ENCODE measurements at places on chromosomes 12 and 14.

DNA sequence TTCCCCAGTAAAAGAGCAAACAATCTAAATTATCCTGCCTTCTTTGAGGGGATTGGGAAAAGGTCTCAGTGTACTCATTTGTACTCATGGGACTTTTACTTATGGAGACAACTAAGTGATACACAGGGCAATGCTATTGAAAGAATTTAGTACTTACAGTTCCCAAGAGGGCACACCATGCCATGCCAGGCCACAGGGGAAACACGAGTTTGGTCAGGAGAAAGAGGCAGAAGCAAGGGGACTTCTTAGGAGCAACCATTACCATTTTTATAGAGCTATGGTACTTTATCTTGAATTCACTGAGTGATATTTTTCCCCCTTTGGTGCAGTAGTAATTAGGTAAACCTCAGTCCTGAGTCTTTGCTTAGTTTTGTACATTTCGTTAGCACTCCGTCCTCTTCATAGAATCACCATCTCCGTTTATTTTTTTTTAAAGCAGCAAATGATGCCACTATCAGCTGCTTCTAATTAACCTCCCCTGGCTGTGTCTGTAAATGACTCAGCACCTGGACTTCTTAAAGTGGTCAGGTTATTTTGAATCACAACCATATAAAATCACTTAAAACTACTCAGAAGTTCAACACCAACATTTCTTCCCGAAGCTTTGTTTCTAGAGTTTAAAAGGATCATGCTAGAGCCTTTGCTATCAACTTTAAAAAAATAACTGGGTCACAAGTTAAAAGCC lies 5.9 kb upstream of the WASHC3 start:
- no peak for DNase-seq

- DNase-seq: peak; percentile 31
These were observed 1.2 kb downstream of the PRMT8 start for GRCh38 chr12:3491938-3492792.

DNA sequence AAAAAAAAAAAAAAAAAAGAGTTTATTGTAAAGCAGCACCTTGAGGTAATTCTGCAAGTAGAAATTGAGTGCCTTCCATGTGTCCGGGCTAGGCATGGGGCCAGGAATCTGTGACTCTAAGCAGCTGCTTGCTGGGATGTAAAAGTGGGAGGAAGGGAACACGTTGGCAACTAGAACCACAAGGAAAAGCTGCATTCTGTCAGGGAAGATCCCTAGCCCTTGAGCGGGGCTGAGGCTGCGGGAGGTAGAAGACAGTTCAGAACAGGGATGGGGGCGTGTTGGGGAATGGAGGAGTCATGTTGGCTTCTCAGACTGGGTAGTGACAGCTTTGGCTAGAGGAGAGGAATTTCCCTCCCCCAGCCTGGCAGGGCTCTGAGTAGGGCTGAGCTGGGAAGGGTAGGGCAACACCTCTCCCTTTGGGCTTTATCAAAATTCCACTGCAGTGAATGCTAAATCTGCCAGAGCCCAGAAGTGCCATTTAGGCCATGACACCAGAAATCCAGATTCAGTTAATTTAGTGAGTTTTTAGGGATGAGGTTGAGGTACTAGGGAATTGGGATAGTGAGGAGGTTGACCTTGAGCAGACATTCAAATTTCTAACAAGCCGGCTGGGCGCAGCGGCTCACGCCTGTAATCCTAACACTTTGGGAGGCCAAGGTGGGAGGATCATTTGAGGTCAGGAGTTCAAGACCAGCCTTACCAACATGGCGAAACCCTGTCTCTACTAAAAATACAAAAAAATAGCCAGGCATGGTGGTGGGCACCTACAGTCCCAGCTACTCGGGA lies 3.4 kb upstream of the TRAFD1 start:
- no peak for DNase-seq

DNA sequence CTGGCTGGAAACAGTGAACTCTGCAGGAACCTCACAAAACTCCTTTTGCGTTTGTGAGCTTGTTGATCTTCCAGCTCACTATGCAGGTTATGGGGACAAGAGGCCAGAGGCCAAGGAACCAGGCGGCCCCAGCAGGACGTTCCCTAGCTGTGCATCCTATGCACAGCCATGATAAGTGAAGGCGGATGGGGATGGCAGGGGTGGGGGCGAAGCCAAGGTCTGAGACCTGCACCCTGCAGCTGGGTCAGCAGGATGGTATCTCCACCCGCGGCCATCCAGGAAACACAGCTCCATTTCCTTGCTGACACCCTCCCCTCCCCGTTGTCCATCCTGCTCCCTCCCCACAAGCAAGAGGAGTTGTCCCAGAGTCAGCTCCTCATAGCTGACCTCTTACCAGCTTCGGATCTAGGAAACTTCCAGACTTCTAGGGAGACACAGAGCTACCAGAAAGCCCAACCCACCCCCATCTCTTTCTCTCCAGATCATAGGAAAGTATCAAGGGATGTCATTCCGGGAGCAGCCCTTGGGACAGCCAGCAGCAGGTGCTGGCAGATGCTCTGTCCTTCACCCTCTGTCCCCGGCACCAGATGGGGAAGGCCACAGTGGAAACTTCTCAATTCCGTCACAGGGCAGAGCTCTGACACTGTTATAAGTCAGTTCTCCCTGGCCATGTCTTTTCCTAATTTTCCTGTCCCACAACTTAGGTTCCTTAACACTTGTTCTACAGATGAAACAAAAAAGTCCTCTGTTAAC lies 9.4 kb downstream of the ZBTB39 start:
- DNase-seq: no peak

- DNase-seq: no peak
These were observed 96.8 kb downstream of the SRGAP1 start for GRCh38 chr12:63941166-63941800.

- DNase-seq: no peak
These were observed 166.0 kb downstream of the SLC38A4 start for GRCh38 chr12:46659824-46660223.

GRCh38 chr12:120529641-120530417 lies 871 bp upstream of the COQ5 start:
- no peak for DNase-seq

GRCh38 chr12:95623554-95624170 lies 72.4 kb upstream of the USP44 start:
- no peak for DNase-seq

DNA sequence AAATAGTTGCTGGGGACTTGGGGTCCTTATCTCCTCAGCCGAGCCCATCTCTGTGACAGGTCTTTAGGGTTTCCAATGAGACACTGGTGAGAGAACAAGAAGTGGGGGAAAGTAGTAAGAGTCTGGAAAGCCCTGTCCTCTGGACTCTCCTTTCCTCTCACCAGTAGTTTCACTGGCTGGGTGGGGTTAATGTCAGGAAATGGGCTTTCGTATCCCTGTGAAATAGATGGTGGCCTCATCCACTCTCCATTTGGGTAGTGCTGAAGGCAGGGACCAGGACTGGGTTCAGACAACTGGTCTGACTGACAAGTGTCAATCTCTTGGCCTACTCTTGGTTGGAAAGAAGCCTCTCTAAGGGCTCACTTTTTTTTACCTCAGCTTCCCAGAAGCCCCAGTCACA lies 7.5 kb downstream of the ZNF385A start:
- no peak for DNase-seq

- no peak for DNase-seq
These were observed 241.0 kb upstream of the ATP2B1 start for GRCh38 chr12:89949457-89950195.

- DNase-seq: no peak
These were observed 377.0 kb downstream of the NPAS3 start for GRCh38 chr14:33315721-33316120.

GRCh38 chr12:94585626-94586025 lies 64.7 kb downstream of the TMCC3 start:
- DNase-seq: no peak

- DNase-seq: no peak
These were observed 72.2 kb downstream of the BRMS1L start for GRCh38 chr14:35898217-35898775.

GRCh38 chr14:89866458-89866857 lies 88.1 kb downstream of the EFCAB11 start:
- DNase-seq: no peak

DNA sequence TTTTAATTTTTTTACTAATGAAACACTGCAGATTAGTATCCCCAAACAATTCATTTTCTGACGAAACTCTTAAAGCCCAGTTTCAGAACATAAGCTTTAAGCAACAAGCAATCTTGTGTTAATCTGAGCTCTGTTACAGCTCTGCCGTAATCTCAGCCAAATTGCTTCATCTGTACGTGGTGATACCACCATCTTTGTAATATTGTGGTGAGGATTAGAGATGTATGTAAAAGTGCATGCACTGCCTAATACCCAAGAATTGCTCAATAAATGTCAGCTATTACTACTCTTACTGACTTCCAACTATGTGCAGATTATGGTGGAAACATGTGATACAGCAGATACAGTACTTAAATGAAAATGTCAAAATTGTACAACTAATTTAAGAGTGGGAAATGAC lies 1.8 kb downstream of the AKAP5 start:
- no peak for DNase-seq

DNA sequence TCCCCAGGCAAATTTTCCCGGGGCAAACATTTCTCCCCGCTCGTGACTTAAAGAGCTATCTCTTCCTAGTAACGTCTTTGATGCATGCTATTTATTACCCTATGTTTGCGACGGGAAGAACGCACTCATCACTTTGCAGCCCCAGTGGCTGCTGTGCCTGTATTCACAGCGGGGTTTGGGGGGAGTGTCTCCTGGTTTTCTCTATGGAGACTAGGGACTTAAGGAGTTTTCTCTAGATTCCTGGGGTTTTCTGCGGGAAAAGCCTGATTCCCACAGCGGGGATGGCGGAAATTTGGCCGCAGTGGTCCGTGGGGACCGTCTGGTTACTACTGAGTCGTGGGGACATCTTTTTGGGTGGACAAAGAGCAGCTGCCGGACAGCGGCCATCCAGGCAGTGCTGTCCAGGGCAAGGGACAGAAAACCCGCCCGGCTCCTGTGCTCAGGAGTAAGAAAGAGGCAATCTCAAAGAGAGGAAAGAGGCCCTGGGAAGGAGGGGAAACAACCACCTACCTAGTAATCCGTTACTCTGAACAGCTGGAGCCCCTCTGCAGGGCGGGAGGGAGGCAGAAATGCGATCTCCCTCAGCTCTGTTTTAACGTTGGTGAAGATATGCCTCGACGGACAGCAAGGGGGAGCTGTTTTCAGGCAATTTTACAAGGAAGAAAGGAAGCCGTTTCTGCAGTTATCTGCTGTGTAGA lies 771 bp upstream of the AVPR1A start:
- no peak for DNase-seq

- DNase-seq: no peak
These were observed 42.2 kb downstream of the CDKL1 start for GRCh38 chr14:50354527-50354926.

DNA sequence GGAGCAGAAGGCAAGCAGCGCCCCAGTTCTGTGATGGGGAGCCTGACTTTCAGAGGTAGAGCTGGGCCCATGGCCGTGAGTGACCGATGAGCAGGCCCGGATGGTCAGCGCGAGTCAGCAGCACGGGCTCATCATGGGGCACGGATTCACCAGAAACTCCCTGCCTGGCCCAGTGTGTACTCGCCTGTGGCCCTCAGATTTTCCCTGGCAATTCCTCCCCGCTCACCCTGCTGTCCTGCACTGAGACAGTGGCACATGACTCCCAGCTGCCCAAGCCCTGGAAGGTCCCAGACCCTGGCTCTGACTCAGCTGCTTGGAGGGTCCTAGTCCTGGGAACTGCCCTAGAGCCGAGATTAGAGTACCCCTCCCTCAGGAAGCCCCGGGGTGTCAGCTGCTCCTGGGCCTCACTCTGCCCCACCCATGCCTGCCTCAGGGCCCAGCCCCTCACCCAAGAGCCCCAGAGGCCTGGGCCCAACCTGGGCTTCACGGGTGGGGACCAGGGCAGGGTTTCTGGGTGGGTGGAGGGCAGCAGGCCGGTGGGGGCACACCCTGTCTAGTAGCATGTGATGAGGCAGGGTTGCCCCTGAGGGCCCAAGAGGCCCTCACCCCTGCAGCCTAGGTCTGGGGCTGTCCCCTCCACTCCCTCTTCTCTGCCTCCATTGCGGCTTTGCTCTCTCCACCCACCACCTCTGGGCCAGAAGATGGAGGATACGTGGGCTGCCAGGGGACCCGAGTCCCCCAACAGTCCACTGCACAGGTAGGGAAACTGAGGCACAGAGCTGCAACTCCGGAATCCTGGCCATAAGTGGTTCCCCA lies 8.4 kb downstream of the TRMT61A start:
- no peak for DNase-seq

- no peak for DNase-seq
These were observed 23.4 kb upstream of the IPO8 start for GRCh38 chr12:30719060-30719459.

DNA sequence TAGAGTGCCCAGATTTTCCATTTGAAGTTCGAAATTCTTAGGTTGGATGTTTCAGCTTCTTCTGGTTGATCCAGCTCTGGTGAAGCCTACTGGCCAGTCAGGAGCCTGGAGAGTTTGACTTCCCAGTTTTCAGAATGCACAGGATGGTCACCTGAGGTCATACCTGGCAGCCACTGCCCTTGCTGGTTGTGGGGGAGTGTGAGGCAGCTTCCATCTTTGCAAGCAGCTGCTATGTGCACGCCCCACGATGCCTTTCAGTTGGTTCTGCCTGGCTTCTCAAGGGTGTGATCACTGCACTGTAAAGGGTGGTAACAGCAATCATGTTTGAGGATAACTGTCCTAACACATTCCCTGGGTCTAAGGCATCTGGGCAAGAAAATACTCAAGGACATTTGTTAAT lies 15.4 kb downstream of the CCDC92 start:
- no peak for DNase-seq

DNA sequence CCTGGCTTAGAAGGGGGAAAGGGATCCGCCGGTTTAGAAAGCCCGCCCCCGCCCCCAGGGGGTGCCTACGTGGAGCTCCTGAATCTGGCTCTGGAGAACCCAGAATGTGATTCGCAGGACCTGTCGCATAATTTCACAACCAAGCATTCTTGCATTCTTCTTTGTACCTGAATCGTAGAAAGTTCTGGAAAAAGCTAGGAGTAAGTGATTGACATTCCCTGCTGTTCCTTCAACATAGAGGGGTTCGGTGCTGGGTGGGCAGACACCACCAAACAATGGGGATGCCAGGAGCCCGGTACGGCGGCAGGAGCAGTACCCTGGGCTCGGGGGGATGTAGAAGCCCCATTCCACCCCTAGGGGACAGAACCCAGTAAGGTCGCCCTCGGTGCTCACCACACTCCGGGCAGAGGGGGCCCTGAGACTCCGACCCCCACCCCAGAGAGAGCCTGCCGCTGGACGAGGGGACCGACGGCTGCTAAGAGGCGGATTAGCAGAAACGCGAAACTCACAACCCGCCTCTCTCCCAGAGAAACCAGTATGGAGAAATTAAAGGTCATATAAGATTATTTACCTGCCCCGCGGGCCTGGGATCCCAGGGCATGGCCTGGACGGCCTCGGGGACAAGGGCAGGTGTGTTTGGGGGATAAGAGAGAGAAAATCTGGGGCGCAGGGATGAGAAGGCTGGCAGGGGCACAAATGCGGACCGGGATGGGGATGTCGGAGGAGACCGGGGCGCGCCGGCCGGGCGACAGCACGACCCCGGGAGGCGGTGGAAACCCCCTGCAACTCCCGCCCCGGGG lies 520 bp downstream of the CSRP2 start:
- DNase-seq: no peak

Measured in activated CD4-positive, alpha-beta T cell treated with anti-CD3 and anti-CD28 coated beads for 24 hours (primary cell).